ENCODE measurements at places on chromosomes 6 and 20.

- DNase-seq, result no peak
Observed at GRCh38 chr6:128738112-128738511, 144.8 kb upstream of the LAMA2 start.

- DNase-seq, result no peak
Observed at GRCh38 chr6:9521152-9521530, 893.7 kb downstream of the TFAP2A start.

DNA sequence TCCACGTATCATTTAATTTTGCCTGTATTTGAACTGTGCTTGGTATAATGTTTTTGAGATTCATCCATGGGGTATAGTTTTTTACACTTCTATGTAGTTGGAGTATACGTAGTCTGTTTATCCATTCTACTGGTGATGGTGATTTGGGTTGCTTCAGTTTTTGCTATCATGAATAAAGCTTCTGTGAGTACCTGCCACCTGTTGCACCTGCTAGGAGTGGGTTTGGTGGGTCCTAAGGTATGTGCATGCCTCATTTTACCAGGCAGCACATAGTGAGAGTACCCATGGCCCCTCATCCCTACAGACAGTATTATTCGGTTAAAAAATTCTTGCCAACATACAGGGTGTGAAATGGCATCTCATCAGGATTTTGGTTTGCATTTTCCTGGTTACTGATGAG lies 92.9 kb downstream of the DNAH8 start:
- no peak for DNase-seq

DNA sequence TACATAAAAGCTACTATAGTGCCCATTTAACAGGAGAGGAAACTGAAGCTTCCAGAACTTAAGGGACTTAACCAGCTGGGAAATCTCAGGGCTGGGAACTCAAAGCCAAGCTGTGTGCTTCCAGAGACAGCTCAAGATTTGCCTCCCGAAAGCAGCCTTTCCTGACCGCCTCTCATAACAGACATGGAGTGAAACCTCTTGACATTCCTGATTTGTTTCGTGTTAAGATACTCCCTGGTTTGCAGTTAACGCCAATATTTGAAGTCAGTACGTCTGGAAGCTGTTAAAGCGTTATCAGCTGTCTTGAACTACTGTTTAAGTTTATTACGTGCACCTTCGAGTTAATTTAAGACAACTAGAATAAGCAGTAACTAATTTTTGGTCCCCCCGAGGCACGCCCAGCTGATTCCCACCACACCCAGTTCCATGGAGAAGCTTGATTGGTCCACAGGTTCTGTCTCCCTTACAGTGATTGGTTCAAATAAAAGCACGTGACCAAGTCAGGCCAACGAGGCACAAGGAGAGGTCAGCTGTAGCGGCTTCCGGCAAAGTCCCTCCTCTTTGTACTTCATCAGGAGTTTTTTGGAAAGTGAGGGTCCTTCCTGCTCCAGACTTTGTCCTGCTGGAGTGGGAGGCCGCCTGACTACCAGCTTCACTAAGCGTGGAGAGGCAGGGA lies 8.9 kb upstream of the TCP11 start:
- no peak for DNase-seq

DNA sequence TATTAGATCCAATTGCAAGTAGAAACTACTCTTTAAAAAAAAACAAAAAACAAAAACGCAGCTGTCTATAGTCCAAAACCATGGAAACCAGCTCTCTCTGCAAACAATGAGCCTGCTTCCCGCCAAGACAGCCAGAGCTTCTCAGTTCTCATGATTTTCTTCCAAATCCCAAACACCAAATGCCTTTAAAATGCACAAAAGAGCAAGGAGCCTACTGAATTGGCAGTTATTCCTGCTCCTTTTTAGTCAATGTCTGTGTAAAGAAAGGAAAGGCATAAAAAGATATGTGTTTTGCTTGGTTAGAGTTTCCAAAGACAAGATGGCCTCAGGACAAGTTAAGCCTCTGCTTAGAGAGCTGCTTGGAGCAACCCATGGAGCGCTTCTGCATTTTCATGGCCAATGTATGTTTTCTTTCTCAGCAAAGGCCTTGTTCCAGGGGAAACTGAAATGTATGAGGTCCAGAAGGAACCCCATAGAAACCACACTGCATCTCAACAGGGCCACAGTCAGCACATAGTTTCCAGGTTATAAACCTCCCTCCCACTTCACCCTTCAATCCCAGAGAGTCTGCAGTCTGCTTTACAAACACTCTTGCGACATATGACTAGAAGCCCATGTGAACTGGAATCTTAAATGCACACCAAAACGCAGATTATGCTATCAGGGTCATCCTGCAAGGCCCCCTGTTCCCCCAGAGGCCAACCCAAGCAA lies 209.3 kb upstream of the TAB2 start:
- no peak for DNase-seq

- no peak for DNase-seq
Observed at GRCh38 chr6:42197555-42198362, 3.0 kb upstream of the GUCA1B start.

DNA sequence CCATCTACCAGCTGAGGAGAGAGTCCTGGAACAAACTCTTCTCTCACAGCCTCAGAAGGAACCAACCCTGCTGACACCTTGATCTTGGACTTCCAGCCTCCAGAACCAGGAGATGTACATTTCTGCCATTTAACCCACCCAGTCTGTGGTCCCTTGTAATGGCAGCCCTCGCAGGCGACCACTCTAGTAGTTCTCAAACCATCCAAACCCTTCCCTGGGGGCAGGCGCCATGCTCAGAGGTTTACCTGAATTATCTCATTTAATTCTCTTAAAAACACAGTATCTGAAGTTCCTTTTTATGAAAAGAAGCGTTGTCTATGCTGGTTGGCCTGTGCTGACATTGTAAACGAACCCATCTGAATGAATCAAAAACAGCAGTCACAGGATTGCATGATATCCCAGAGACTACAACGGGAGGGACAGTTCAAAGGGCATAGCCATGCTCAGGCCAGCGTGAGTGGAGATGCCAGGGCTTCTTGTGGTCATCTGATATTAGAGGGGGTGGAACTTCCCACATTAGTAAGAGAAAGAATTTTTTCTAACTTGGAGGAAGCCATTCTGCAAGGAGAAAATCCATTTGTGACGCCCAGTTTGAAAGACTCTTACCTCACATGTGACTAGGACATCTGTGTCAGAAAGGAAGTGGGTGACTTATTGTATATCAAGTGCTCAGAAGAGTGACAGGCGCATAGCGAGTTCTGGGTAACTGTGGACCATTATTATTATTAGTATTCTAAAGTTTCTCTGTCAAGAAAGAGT lies 17.2 kb upstream of the TAGAP start:
- DNase-seq, result peak; percentile 37

- peak; percentile 94 for DNase-seq
Observed at GRCh38 chr20:11716239-11716944, 201.3 kb upstream of the BTBD3 start.

DNA sequence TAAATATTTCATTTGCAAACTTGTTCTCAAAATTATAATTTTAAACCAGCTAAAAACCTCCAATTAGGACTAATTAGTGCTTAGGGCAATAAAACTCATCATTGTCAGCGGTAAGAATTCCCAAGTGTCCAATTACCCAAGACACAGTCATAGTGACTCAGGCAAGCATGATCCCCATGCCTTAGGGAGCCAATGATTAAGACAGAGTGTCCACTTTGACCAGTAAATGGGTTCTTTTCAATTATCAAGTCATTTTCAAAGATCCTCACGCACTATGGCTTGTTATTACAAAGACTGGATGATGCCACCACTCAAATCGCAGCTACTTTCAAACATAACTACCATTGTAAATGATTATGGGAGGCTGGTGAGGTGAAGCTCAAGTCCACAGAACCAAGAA lies 114.0 kb downstream of the BFSP1 start:
- no peak for DNase-seq

- DNase-seq, result no peak
Observed at GRCh38 chr20:37299718-37300528, 10.5 kb downstream of the MANBAL start.

GRCh38 chr6:35264550-35265274 lies 5.2 kb downstream of the ZNF76 start:
- no peak for DNase-seq

GRCh38 chr6:24749297-24749696 lies 25.4 kb upstream of the GMNN start:
- DNase-seq, result no peak

DNA sequence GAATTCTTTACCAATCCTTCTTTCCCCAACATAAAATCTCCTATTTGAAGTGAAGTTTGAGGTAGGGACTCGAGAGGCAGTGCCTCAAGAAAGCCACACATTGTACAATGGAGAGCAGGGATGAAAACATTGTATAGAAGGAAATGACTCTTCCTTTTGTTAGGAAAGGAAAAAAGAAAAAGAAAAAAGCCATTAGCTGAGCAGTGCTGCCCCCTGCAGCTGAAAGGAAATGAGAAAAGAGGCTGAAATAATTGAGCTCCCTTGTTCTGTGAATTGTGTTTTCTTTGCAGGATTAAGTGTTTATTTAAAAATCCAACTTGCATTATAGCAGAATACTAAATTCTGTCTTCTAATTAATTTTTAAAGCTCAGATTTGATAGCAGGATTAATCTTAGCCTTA lies 162.9 kb upstream of the SASH1 start:
- peak; percentile 32 for DNase-seq

DNA sequence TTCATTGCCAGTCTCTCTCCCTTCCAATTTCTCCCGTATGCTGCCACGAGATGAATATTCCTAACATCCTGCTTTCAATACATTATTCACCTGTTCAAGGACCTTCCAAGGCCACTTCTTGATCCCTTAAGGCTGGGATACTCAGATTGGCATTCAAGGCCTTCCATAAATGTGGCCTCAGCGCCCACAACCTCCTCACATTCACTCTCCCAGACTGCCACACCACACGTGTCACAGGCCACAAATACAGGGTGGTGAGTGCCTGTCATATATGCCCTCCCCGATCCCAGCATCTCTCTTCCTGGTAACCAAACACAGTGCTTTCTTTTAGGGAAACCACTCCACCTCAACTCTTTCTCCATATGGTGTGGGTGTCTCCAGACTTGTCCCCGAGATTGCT lies 55.5 kb downstream of the TTI1 start:
- DNase-seq, result no peak

- no peak for DNase-seq
Observed at GRCh38 chr6:139137706-139138105, 2.8 kb downstream of the HECA start.

GRCh38 chr6:89542081-89542857 lies 96.3 kb downstream of the LYRM2 start:
- DNase-seq, result no peak

DNA sequence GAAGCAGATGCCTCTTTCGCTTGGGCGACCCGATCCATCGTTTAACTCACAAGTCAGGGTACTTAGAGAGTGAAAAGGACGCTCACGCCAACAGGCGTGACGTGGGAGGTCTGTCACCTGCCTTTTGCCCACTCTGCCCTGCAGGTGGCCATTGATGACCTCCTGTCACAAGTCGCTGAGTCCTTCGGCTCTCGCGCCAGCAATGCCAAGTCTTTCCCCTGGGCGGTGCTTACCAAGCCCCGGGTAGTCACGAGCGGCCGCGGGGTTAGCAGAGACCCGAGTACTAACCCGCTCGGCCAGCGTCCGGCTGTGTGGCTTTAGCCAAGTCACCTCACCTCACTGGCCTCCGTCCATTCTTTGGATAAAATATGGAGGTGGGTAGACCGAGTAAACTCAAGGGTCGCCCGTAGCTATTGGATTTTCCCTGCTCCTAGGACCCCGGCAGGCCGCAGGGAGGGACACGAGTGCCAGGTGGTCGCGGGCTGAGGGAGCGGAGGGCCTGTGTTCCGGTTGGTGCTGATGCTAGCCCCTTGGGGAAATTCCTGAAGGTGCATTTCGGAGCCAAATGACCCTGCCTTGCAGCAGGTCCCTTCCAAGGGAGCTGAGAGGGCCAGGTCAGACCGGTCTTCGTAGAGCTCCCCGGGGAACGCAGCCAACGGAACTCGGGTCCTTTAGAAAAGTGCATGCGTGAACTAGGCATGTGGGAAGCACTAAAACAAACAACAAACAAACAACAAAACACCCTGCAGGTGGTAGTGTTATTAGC lies 668 bp downstream of the PKIB start:
- peak; percentile 70 for DNase-seq

GRCh38 chr6:87904011-87904410 lies 143.6 kb upstream of the SPACA1 start:
- no peak for DNase-seq

DNA sequence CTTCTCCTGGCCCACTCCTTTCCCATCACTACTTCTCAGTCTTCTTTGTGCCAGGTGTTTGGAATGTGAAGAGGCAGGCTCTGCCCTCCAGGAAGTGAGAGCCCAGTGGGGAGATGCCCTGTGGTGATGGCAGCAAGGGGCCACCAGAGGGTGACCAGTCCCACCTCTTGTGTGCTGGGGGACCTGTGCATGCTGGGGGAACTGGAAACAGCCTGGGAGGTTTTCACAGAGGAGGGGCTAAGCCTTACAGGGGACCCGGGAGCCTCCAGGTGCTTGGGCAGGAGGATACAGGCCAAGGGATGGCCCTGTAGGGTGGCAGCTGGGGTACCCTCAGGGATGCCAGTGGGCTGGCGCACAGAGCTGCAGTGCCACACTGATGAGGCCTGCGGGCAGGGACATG lies 72.3 kb downstream of the RAMACL start:
- no peak for DNase-seq

DNA sequence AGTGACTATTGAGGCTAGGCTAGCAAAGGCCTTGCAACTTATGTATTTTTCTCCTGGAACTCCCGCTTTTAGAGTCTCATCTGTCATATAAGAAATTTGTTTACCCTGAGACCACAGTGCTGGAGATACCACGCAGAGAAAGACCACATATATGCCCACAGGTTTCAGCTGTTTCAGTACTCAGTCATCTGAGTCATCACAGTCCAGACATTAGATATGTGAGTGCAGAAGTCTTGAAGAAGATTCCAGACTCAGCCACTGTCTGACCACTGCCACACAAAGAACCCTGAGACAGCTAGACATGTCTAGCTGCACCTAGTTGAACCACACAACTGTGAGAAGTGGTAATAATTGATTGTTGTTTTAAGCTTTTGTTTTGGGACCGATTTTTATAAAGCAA lies 648.3 kb downstream of the EPM2A start:
- peak; percentile 40 for DNase-seq

DNA sequence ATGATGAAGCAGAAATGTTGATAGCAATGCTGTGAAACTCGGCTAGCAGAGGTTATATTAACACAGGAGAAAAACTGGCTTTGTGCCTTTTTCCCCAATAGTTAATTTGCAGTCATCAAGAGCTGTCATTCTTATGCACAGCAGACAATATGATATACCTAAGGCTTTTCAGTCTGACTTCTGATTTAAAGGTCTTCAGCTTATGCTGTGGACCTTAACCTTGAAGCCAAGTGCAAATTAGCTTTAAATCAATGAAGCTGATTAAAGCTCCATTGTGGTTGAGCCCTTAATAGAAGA lies 171.6 kb upstream of the ID4 start:
- DNase-seq, result no peak

DNA sequence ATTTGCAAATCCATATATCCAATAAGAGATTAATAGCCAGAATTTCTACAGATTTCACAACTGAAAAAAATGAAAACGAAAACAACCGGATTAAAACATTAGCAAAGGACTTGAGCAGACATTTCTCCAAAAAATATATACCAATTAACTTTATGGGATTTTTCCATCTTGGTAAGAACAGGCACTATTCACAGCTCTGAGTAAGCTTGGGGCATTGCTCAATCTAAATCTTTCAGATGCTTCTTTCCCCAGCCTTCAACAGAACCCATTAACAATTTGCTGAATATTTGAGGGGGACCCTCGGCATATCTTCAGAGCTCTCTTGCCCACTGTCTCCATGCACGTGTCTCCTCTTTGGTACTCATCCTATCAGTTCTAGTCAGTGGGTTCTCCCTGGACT lies 111.7 kb upstream of the CD93 start:
- no peak for DNase-seq

GRCh38 chr6:125927761-125928160 lies 28.8 kb upstream of the HINT3 start:
- DNase-seq, result no peak

GRCh38 chr6:81886157-81886556 lies 133.7 kb upstream of the TENT5A start:
- DNase-seq, result no peak
